ENCODE measurements at places on chromosomes 12 and 14.

DNA sequence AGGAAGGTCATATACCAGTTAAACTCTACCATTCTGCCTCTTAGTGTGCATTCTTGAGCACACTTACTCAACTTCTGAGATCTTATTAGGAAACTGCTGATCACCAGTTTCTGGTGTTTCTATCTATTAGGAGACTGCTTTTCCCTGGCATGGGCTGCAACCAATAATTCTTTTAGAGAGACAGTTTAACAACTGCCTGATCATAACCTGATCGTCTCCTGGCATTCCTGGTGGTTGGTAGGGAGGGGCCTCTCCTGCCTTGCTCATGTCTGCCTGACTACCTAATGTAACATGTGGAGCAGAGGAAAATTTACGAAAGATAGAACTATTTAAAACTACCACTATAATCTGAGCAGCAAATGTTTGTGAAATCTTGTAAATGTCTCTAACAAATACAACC, 75.3 kb upstream of the MGAT4C start:
- DNase-seq = no peak

DNA sequence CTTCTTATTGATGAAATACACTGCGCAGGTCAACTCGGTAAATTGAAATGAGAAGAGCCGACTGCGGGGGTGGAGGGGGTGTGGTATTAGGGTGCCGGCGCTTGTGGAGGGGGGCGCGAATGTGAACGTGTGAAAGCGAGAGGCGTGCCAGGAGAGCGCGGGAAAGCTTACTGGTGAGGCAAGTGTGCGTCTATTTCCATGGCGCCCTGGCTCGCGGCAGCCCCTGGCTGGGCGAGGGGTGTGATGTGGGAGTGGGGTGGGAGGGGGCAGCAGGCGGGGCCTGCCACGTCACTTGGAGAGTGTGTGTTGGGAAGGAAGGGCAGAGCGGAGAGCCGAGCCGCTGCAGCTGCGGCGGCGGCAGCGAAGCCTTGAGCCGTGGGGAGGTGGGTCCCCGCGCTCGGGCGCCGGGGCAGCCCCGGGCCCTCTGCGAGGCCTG, 88.8 kb downstream of the GALNT8 start:
- no peak for DNase-seq

DNA sequence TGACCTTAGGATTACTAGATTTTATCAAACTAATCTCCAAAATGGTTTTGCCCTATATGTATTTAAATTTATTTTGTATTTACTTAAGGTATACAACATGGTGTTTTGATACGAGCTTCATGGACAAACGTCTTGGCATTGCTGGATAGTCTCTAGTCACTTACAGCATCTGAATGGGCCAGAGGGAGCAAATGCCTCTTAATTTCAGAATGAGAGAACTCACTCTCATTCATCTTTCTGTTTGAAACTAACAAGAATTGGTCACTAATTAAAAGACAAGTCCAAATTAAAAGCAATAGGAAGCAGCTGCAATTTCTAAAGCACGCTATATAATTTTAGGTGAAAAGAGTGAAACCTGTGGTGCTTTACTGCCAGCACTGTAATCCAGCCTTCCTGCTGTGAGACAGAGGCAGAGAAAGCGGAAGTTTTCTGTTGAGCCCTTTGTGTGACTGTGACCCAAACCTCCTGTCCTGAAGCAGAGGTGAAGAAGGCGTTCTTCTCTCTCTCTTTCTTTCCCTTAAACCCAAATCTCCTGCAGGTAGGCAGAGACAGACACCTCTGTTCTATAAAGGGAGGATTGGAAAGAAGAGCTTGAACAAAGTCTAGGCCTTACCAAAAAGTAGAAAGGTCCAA, 184.6 kb upstream of the NAV3 start:
- no peak for DNase-seq

DNA sequence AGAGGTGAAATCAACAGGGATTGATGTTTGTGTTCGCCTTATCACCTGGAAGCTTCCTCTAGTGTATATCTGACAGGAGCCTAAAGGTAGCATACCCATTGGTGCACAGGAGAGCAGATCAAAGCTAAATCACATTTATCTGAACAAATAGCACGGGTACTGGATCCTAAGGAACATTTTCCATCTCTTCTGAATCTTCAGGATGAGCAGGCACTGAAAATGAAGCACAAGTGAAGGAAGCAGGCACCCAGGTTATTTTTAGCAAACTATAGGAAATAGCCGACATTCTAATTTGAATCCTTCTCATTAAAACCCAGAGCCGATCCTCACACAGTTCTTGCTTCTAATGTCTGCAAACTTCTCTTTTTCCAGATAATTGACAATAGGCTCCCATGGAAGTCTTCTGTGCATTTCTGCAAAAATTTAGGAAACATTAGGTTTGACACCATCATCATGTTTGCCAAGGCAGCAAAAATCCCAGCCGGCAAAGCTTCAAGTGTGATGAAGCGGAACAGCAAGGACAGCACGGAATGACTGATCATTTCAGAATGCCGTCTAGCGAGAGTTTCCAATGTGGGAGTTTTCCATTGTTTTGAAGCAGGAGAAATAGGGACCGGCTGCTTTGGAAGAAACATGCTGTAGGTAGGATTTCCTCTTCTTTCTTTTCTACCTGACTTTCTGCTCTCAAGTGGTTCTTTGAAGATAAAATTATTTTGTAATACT, 24.3 kb upstream of the RGS6 start:
- no peak for DNase-seq

GRCh38 chr14:36383767-36384431, 63.5 kb upstream of the MBIP start:
- DNase-seq = no peak

Data from fibroblast of the conjunctiva (primary cell).